ENCODE measurements at places on chromosomes 12 and 14.

- no peak for DNase-seq
These were observed 306.3 kb downstream of the ATP23 start for GRCh38 chr12:58247633-58248032.

DNA sequence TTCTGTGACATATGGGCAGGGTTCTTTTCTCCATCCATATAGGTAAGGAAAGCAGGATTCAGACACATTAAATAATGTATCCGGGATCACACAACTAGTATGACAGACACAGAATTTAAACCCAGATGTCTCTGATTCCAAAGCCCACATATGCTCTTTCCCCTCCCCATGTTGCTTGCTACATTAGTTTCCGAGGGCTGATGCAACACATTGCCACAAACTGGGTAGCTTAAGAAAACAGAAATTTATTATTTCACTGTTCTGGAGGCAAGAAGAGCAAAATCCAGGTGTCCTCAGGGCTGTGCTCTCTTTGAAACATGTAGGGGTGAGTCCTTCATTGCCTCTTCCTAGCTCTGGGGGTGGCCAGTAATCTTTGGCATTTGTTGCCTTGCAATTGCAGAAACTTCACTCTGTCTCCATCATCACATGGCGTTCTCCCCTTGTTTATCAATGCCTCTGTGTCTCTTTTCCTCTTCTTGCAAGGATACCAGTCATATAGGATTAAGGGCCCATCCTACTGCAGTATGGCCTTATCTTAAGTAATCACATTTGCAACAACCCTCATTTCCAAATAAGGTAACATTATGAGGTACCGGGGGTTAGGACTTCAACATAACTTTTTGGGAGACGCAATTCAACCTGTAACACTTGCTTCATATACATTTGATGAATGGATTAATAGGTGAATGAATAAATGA lies 83.0 kb upstream of the CCND2 start:
- DNase-seq = no peak

DNA sequence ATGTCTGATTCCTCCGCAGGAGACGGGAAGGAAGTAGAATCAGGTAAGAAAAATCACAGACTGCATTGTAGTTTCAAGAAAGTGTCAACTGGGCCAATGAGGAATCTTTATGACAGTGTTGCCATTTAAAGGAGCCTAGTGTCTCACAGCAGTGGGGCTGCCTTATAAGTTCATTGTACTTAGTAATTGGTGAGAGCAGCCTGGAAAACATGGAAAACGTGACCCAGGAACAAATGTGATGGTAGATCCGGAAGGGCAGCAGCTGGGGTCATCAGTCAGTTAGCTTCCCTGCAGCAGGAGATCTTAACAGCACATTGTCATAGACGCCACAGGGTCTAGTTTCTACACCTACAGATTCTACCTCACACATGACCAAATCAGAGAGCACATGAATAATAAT lies 630.0 kb upstream of the LMO3 start:
- no peak for DNase-seq

- DNase-seq = no peak
These were observed 25.2 kb downstream of the SLC24A4 start for GRCh38 chr14:92348154-92348553.

- DNase-seq = no peak
These were observed at the start of gene B4GALNT3 for GRCh38 chr12:459430-460258. TSS of gene B4GALNT3 (plus strand) at chr12:459939. CDS start at chr12:460377, 438 bp downstream.

GRCh38 chr12:116172224-116172849 lies 105.2 kb downstream of the MED13L start:
- DNase-seq = no peak

- no peak for DNase-seq
These were observed 119.9 kb downstream of the DENND5B start for GRCh38 chr12:31471051-31471450.

DNA sequence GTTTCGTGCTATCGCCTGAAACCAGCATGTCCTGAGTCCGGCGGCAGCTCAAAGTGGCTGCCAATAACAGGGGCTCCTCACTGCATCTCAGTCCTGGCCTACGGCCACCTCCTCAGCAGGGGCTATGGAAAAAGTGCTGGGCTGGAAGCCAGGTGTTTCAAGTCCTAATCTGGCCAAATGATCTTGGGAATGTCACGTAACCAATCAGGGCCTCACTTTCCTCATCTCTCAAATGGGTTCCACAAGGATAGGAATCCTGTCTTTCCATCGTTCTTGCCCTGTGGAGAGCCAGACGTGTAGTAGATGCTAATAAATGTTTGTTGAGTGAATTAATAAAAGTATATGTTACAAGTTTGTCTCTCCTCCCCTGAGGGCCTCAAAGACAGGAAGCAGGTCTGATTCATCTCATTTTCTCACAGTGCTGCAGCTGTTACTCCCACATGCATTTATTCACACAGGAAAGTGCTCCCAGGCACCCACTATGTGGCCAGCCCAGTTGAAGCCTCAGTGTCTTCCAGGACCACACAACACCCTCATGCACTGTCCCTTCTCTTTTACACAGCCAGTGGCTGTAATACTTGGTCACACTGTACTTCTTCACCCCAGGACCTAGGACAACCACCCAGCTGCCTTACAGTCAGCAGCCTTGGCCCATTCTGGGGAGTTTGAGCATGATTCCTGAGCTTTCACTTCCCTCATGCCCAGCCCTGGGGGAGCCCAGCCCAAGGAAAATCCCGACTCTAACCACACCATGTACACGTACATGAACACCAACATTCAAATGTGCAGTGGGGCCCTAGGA lies 5.0 kb downstream of the CMKLR1 start:
- DNase-seq = no peak

DNA sequence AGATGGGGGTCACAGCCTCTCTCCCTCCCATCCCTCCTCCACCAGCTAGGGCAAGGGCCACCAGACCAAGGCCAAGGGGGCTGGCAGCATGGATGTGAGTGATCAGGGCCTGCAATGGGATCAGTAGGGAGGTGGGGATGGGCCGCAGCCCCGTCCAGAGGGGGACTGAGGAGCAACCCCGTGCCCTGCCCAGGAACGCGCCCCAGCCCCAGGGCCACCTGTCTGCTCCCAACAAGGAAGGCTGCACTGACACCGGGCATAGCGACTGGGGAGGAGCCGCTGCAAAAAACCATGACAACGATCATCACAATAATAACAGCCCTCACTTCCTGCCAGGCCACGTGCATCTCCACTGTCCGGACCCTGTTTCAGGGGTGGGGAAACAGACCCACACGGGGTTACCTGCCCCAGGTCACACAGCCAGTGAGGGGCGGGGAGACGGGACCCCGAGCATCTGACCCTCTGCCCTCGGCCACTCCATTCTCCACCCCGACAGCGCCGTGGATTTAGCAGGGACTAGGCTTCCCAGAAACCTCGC lies 24.3 kb downstream of the NCOR2 start:
- DNase-seq = no peak

- no peak for DNase-seq
These were observed 232.2 kb downstream of the C12orf50 start for GRCh38 chr12:87796961-87797516.

GRCh38 chr12:131024026-131024425 lies 70.3 kb downstream of the ADGRD1 start:
- DNase-seq = no peak

- DNase-seq = no peak
These were observed 435.2 kb downstream of the ETNK1 start for GRCh38 chr12:23060161-23060560.

- DNase-seq = no peak
These were observed 936 bp downstream of the TFCP2 start for GRCh38 chr12:51171884-51172514.

- no peak for DNase-seq
These were observed 2.7 kb downstream of the ARID2 start for GRCh38 chr12:45732250-45732649.

DNA sequence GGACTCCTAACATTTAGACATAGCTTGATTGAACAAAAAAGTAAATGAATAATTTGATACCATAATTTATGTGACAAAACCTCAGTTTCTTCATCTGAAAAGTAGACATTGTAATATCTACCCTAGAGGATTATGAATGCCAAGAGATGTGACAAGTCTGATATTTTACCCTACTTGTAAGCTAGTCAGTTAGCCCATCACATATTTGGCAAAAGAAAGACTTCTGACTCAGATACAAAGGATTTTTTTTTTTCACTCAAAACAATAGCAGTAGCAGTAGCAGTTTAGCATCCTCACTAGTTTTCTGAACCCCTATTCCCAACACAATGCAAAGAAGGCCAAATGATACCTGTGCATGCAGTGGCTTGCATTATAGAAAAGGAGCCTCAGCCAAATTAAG lies 377.3 kb upstream of the E2F7 start:
- DNase-seq = no peak

DNA sequence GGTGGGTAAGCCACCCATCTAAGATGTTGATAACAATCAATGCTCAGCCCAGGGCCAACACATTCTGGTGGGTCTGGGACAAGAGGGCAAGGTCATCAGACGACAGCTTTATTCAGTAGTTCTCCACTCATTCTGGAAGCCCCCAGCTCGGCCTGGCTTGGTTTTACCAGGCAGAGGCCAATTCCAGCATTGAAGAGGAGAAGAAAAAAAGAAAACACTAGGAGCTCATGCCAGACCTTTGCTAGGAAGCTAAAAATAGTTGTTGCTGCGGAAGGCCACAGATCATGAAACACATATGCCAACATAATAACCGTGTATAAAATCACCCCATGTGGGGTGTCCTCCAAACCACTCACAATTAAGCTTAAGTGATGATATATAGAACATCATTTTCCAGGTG lies 44.4 kb downstream of the CCDC60 start:
- DNase-seq = no peak

DNA sequence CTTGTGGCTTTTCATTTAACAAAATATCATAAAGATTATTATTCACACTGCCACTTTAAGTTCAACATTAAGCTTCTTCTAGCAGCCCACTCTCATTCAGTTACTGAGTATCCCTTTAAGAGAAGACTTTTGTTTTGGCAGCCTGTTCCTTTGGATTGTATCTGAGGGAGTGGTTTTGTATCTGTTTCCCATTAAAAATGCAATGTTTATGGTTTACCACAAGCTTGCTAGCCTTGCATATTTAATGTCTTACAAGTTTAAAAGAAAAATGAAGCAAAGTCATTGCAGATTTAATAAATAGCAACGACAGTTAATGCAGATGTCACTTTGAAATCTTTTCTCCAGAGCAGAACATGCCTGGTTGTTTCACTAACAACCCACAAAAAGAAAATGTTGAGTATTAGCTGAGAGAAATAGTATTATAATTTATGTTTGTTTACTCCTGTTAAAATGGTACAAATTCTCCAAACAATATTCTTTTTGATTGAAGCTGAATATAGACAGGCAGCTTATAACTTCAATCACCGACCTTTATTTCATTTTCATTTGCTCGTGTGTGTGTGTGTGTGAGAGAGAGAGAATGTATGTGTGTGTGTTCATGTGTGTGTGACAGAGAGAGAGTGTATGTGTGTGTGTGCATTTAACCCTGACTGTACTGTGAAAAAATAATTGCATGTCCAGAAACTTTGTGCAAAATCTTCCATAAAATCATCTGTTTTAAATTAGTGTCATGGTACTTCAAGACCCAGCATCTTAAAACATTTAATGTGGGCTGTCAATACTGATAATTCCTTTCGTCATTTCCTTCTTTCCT lies 1.8 kb downstream of the DCN start:
- no peak for DNase-seq

DNA sequence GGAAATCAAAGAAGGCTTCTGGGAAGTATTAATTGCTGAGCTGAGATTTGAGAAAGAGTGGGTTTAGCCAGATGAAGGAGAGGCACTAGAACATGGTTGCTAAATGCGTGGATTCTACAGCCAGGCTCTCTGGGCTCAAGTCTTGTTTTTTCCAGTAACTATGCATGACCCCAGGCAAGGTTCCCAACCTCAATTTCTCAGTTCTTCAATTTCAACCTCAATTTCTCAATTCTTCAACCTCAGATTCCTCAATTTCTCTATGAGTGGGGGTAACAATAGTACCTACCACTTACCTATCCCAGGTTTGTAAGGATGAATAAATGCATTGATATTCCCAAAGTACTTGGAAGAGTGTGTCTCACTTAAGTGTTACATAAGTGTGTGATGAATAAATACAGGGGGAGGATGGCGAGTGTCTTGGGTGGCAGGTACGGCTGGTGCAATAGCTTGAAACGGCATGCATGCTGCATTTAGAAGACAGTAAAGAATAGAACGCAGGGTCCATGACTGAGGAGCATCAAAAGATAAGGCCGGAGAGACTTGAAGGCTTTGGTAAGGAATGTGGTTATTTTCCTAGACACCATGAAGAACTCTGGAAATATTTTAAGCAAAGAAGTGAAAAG lies 149.1 kb upstream of the ATP2B1 start:
- peak; percentile 14 for DNase-seq

- no peak for DNase-seq
These were observed 1.9 kb upstream of the PRMT8 start for GRCh38 chr12:3489057-3489456.

- no peak for DNase-seq
These were observed 313.5 kb downstream of the ALG10 start for GRCh38 chr12:34335819-34336262.

DNA sequence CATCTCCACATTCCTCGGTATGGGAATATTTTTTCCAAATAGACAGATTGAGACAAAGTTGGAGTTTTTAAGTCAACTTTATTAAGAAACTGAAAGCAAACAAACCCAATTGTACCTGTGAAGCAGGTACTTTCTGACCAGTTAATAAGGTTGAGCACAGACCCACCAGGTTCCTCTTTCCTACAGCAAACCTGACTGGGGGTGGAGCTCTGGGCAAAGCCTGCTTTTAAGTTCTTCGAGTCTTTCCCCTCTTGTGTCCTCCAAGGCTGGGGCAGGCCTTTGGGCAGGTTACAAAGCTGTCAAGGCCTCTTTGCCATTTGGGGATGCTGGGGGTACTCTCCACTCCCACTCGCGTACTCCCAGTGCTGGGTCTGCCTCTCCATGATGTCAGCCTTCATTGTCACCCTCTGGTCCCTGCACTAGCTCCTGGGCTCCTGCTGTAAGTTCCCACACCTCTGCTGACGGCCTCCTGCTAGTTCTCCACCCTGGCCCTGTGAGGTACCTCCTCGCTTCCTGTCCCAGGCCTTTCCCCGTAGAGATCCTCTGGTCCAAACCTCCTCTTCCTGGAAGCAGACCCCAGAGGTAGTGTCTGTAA lies 3.2 kb downstream of the KCNH3 start:
- DNase-seq = no peak

- DNase-seq = no peak
These were observed 160.5 kb upstream of the DIO3 start for GRCh38 chr14:101400830-101401229.

- no peak for DNase-seq
These were observed 601 bp downstream of the MDGA2 start for GRCh38 chr14:47674543-47675465.
